ENCODE measurements at places on chromosomes 12 and 14.

DNA sequence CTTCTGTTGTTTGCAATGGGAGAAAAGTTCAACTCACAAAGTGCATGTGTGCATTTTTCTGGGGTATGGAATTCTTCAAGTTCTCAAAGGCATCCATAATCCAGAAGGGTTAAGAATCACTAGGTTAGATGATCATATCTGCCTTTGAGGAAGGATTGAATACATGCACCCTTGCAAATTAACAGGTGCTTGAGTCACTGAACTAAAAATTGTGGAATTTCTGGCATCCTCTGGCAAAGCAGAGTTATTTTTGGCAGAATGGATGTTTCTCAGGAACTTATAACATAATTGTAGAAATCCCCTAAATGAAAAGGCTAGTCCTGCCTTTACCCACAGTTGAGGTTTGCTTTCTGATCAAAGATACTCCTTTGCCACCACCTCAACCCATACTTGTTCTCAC, 136.5 kb upstream of the DYRK2 start:
- no peak for DNase-seq

- DNase-seq: no peak
These were observed 15.6 kb downstream of the SMUG1 start for GRCh38 chr12:54173066-54173726.

GRCh38 chr14:56145965-56146364, 27.8 kb downstream of the PELI2 start:
- DNase-seq: no peak

DNA sequence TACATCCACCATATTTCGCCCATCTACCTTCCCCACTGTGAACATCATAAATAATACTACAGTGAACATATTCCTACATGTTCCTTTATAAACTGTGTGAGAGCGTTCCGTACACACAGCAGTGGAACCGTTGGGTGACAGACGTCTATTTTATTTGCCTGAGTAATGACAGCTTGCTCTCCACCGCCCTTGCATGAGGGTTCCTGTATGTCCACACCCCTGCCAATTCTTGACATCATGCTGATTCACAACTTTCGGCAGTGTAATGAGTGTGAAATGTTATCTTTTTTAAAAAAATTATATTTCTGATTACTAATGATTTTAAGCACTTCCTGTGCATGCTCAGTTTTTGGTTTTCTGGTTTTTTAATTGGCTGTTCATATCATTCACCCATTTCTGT, 4.3 kb upstream of the RAD52 start:
- no peak for DNase-seq

DNA sequence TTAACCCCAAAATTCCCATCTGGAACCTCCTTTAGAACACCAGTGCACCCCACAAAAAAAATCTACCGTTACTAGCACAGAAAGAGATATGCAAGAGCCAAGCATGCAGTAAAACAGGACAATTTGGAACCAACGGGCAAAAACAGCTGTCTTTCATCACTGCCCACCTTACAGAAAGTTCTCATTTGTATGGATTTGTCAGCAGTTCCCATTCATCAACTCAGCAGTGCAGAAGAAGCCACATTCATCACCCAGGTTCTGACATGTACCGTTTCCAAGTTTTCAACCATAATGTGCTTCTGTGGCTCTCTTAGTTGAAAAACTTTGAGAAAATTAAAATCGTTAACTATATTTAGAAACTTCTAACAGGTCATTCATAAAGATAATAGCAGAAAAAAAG, 387.0 kb downstream of the RPS29 start:
- DNase-seq: no peak
